GF-D8 (cell line): ENCODE measurements at places on chromosomes 7 and 10.

GRCh38 chr7:54397836-54398612 is 144.2 kb upstream of the VSTM2A start:
- DNase-seq = no peak

- no peak for DNase-seq
Measured at GRCh38 chr10:77648472-77648871, 10.9 kb upstream of the KCNMA1 start.

GRCh38 chr10:110437761-110438341 is 59.9 kb upstream of the DUSP5 start:
- DNase-seq = no peak

- DNase-seq = no peak
Measured at GRCh38 chr10:129307141-129307540, 159.9 kb upstream of the MGMT start.

- no peak for DNase-seq
Measured at GRCh38 chr10:36358736-36359135, 716.6 kb upstream of the FZD8 start.

DNA sequence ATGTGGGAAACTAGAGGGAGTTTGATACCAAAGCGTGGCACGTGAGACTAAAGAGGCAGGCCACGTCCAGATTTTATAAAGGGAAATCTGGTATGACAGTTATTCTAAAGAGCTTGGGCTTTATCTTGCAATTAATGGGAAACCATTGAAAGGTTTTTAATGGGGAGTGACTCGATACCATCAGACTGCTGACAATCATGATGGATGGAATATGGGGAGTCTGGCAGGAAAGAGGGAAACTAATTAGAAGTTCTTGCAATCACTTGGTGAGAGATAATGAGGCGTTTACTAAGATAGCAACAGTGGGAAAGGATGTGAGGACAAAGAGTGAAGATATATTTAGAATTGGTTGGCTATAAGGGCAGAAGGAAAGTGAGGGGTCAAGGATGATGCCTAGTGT is 94.0 kb downstream of the MBL2 start:
- no peak for DNase-seq

DNA sequence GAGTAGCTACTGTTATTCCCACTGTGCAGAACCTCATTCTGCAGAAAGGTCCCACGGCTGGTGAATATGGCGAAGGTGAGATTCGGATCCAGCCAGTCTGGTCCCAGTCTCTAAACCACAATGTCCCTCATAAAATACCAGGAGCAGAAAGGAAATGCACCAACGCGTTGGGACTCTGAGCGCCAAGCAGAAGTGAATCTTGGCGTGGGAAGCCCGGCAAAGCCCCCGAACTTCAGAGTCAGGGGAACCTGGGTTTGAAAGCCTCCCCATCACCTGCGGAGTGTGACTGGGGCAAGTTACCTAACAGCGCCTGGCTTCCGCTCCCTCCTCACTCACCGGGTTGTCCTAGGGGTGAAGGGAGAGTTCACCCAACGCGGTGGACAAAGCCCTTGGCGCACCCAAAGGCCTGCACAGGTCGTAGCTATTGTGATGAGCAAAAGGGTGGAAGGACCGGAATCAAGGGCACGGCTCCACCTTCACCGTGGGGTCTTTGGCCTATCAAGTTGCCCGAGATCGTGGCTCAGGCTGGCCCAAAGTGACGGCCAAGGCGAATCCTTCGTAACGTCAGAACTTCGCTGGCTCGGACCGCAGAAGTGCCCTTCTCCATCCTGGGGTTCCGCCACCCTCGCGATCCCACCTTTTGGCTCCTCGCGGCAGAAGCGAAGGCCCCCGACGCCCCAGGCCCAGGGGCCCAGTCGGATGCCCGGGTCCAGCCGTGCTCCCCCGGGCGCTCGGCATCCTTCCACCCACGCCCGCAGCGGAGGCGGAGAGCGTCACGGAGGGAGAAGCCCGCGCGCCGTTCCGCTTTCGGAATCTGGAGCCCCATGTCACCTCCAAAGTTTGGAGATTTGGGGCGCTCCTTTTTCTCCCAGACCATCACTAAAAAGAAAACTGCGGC is 811 bp downstream of the RGS10 start:
- no peak for DNase-seq

DNA sequence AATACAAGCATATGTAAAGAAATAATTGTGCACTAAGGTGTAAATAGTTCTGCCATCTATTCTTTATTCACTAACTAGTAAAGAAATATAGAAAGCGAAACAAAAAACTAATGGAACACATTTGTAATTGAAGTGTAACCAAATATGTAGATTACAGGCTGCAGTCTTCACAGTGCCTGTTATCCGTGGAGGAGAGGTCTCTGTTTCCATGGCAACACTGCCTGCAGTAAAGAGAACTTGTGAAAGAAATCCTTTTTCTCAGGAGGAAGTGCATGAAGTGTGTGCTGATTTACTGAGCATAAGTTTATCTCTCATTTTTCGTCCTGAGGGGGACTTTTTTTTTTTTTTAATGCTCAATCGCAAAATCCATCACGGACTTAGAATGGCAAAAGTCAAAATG is 102.5 kb downstream of the APBB1IP start:
- no peak for DNase-seq

DNA sequence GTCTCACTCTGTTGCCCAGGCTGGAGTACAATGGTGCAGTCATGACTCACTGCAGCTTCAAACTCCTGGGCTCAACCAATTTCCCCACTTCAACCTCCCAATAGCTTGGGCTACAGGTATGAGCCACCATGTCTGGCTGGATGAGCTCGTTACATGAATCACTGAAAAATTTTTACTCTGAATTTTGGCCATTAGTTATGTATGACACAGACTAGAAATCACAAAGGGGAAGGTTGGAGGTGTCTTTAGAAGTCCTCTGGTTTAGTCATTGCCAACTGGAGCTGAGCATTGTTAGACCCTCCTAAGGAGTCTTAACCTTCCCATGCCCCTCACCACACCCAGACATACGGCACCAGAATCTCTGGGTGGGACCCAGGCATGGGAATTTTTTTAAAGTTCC is 34.7 kb downstream of the SVIL start:
- no peak for DNase-seq

DNA sequence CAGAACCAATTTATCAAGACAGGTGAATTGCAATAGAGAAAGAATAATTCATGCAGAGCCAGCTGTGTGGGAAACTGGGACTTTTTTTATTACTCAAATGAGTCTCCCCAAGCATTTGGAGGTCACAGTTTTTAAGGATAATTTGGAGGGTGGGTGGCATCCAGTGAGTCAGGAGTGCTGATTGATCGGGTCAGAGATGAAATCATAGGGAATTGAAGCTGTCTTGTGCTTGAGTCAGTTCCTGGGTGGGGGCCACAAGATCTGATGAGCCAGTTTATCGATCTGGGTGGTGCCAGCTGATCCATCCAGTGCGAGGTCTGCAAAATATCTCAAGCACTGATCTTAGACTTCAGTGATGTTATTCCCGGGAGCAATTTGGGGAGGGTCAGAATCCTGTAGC is 9.9 kb upstream of the MYO1G start:
- DNase-seq = no peak

DNA sequence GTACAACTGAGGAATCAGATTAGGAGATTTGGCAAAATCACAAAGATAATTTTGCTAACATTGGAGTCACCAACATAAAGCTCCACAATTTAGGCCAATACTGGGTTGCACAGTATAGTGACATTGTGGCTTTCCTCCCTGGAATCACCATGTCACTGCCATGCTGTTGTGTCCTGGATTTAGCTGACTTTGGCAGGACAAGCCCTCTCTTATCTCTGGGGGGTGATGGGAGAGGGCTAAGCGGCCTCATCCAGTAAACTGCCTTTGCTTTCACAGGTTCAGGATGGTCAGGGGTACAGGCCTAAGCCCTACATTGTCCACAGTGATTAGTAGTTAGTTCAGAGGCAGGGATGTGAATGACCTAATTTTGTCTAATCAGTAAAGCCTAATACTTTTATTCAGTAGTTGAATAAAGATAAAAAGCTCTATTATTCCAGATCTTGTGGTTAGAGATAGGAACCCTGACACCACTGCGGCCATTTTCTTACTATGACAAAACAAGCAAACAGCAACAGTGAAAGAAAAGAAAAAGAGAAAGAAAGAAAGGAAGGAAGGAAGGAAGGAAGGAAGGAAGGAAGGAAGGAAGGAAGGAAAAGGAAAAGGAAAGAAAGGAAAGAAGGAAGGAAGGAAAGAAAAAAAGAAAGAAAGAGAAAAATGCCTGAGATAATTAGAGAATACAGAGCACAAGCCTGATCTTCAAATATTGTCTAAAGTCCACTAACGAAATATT is 140.1 kb downstream of the ETV1 start:
- no peak for DNase-seq

DNA sequence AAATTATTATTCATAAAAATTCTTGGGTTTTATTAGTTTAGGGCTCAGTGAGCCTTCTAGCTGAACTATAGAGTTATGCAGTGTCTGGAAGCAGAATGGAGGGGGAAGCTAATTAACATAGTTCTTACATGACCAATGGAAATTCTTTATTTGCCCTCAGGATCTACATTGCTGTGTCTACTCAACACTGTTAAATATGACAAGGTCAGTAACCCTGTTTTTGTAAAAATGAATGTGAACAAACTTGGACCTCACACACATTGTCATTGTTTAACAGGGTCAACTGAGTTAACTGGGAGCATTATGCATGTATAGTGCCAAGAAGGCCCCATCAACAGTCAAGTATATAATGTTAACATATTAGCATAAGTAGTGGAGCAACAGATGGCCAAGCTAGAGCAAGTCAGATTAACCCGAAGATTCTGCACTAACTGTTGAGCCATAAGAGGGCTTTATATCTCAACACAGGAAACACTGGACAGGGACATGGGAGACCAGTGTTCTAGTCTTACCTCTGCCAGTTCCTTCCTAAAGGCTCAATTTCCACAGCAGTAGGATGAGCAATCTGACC is 122.5 kb upstream of the SEM1 start:
- DNase-seq = no peak

GRCh38 chr7:157058701-157059100 is 48.2 kb upstream of the MNX1 start:
- no peak for DNase-seq

GRCh38 chr10:104350127-104350635 is 3.5 kb upstream of the CFAP58 start:
- DNase-seq = peak; percentile 28

DNA sequence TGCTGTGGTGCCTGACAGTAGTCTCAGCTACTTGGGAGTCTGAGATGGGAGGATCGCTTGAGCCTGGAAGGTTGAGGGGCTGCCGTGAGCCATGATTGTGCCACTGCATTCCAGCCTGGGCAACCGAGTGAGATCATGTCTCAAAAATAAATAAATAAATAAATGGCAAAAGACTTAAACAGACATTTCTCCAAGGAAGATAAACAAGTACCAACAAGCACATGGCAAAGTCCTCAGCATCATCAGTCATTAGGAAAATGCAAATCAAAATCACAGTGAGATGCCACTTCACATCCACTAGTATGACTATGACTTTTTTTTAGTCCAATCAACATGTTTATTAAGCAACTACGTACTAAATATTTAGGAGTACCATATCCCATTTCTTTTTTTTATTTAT is 21.3 kb upstream of the KPNA7 start:
- DNase-seq = no peak

GRCh38 chr10:67912331-67912946 is 28.0 kb downstream of the SIRT1 start:
- DNase-seq = no peak
